ENCODE measurements at places on chromosomes 1 and 21.

DNA sequence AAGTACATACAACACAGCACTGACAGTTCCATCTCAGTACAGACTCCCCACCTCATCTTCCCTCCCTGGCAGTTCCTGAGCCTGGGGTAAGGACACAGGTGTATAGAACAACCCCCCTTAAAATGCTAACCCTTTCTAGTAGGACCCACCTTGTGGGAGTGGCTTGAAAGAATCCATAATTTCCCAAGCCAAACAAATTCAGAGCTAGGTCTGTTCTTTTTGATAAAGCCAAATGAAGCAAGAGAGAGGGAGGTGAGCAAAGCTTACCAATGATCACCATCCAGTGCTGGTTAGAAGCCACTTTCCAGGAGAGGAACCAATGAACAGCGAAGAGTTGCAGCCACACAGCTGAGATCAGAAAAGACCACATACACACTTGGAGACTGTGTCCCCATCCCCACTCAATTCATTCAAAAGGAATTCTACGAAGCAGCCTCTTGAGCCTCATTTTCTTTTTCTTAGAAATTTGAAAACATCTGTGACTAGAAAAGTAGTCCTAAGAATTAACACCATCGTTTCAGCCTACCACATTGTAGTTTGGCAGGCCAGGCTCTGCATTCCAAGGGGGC is 9.2 kb downstream of the UBE2Q1 start:
- no peak for DNase-seq

DNA sequence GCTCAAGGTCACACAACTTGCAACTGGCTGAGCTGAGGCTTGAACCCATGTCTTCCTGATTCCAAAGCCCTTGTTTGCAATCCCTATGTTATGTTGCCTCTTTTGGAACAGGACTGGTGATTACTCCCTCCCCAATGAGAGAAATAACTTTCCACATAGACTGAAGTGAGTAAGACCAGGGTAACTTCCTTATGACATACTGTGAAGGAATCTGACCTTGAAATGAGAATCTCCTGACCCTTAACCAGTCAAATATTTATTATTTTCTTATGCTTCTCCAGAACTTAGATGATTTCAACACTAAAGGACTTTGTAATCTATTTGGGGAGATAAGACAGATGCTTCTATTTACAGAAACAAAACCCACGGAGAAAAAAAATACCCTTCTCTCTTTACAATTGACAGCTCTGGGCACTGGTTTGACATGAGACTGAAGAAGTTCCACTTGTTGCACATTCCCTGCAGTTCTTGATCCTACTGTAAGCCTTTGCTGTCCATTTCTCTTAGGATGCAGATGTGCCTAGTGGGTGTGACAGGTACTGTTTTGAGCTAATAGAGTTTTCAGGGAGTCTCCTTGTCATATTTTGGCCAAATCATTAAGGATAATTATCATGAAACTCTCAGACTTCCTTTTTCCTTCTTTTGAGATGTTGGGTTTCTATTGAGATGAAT is 3.9 kb upstream of the RPTN start:
- DNase-seq: no peak

DNA sequence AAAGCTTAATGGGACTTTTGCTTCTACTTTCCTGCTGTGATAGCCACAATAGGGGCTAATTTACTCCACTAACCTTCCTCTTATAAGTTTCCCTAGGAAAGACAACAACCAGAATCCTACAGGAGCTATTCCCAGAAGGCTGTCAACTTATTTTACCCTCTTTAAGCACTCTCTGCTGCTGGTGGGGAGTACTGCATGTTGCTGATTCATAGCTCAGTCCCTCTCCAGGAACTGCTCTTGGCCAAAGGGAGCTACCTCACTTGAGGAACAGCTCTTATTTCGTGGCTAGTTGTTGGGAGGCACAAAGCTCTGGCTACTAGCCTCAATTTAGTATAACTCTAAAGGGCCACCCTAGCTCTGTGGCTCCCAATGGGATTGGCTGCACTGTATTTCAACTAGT is 37.2 kb downstream of the ADSS2 start:
- no peak for DNase-seq

- peak; percentile 36 for DNase-seq
Observed at GRCh38 chr21:35540950-35541638, 492.0 kb upstream of the RUNX1 start.

DNA sequence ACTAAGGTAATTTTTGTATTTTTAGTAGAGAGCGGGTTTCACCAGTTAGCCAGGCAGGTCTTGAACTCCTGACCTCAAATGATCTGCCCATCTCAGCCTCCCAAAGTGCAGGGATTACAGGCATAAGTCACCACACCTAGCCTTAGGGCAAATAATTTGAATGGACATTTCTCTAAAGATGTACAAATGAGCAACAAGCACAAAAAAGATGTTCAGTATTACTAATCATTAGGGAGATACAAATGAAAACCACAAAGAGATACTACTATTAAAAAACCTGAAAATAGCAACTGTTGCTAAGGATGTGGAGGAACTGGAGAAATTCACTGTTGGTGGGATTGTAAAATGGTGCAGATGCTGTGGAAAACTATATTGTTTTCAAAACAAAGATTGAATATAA is 79.1 kb downstream of the GABPA start:
- DNase-seq: peak; percentile 69

DNA sequence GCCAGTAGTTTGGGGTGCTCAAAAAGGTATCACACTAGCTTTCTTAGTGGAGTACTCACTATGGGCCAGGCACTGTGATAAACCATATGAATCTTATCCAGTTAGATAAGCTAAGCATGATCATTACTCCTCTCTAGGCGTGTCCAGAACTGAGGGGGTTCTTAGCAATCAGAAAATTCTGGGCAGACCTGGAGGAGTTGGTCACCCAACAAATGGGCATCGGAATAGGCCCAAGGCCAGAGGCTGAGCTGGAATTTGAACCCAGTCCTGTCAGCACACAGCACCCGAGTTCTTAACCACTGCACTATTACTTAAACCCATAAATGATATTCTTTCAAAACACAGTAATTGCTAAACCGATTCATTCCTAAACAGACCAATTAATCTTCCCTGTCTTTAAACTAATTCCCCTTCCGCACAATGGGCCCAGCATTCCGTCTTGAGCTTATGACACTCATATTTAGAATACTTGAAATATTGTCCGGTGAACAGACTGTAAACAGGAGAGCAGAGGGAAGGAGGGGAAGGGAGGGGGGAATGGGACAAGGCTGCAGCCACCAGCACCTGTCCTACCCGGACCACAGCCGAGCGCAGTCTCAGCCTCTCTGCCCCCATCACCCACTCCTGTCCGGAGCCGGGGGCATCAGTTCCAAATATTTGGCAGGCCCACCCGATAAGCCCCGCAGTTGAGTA is 113.0 kb upstream of the GADD45A start:
- DNase-seq: no peak

- no peak for DNase-seq
Observed at GRCh38 chr21:39098696-39099200, 84.5 kb downstream of the PSMG1 start.

DNA sequence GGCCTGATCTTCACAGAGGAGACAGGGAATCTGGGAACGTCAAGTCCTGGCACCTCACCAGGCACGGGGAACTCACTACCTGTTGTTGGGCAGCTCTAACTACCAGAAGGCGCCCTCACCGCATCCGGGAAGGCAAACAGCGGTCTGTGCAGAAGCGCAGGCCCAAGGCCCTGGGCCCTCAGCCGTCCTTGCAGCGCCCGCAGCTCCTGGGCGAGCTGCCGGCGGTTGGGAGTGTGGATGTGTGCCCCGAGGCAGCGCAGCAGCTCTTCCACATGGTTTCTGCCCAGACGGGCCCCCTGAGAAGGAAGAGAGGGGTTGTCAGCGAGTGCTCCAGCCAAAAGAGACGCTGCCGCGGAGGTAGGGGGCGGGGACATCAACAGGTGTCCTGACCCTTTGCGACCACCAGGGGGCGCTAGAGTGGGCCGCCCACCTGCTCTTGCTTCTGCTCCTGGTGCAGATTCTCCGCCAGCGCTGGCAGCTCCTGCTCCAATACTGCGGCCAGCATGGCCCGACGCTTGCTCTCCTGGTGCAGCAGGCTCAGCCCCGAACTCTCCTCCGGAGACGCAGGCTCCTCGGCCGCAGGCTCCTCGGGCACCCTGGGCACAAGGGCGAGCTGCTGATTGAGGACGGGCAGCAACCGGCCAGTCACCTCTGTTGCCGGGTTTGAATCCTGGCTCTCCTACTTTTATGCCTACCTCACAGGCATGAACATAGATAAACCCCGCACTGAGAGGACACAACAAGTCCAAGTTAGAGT is 9.3 kb downstream of the MAP3K6 start:
- DNase-seq: peak; percentile 16

DNA sequence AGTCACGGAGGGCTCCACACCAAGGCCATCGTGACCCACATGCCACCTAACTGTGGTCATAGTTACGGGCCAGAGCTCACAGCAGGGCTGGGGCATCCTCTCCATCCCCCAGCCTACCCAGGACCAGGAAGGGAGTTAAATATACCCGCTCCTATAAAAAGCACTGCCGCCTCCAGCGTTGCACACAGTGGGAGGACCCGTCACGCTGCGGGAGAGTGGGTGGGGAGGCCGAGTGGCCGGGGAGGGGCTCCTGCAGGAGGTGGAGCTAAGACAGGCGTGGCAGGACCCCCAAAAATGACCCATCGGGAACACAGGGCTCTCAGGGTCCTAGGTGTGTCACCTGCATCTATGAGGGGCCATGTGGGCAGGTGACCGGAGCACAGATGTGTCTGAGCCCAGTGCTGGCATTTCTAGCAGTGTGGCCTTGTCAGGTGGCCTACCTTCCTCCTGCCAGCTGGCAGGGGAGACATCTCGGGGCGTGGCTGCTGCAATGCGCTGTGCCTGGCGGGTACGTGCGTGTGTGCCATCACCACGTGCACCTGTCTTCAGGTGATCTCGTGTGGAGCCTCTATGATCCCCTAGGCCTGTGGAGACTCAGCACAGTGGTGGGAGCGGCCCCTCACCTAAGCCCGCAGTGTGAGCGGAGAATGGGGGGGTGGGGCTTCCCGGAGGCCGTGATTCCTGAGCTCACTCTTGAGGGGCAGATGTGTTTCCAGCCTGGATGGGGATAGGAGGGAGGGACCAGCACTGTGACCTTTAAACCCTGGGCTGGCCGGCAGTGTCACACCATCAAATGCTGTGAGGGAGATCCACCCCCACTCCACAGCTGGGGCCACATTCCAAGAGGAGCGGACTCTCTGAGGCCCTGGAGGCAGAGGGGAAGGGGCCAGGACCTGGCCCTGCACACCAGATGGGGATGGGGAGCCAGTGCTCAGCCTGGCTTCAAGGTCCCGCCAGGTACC is 17.7 kb downstream of the AGRN start:
- no peak for DNase-seq

DNA sequence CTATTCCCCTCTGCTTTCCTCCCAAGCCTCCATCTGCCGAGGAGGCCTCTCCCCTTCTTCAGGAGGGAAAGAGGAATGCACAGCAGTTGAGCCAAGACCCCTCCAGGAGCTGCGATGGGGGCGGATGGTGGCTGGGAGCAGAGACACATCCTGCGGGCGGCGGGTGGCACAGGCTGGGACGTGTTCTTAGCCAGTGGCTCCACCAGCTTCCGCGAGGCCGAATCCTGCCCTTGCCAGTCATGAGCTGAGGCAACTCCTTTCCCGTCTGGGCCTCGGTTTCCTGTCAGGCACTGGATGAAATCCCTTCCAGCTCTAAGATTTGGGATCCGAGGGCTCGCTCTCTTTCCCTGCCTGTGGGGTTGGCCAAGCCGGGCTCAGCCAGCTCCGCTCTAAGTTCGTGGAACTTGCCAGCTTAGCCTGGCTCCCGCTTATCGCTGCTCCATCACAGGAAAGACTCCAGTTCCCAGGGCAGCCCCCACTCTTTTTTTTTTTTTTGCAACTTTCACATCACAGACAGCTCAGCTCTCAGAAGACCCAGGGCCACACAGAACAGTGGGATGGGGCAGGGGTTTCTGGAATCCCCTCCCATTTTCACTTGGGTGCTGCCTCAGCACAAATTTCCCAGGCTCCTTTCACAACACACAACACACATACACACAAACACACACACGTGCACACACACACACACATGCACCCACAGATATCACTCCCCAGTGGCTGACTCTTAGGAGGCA is 506 bp downstream of the MYOM3 start:
- no peak for DNase-seq

- no peak for DNase-seq
Observed at GRCh38 chr1:193259636-193260035, 73.2 kb upstream of the B3GALT2 start.

GRCh38 chr1:114249691-114250090 is 96.0 kb upstream of the SYT6 start:
- DNase-seq: no peak

GRCh38 chr1:43621386-43621785 is 28.6 kb upstream of the KDM4A start:
- no peak for DNase-seq

GRCh38 chr21:42849759-42850412 is 29.5 kb downstream of the WDR4 start:
- no peak for DNase-seq

GRCh38 chr1:243474136-243474881 is 218.5 kb downstream of the SDCCAG8 start:
- DNase-seq: no peak

GRCh38 chr1:71657891-71658679 is 577.2 kb upstream of the ZRANB2 start:
- DNase-seq: no peak

DNA sequence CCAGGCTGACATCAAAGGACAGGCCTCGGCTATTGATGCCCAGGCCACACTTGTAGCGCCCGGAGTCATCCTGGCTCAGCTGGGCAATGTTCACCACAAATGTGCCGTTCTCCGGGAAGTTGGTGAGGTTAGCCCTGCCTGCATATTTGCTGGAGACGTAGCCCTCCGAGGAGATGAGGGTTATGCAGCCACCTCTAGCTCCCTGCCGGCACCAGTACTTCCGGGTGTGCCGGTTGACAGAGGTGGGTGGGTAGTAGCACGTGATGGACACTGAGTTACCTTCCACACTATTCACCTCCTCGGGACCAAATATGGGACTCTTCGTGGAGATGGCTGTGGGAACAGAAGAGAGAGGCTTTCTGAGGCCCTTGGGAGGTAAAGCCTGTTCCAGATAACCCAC is 7.1 kb downstream of the PIGR start:
- DNase-seq: no peak

- DNase-seq: no peak
Observed at GRCh38 chr1:217311766-217312165, 319.1 kb downstream of the GPATCH2 start.

GRCh38 chr21:42356650-42357049 is 5.9 kb upstream of the TFF2 start:
- no peak for DNase-seq

- no peak for DNase-seq
Observed at GRCh38 chr1:64928325-64928724, 38.0 kb downstream of the JAK1 start.

DNA sequence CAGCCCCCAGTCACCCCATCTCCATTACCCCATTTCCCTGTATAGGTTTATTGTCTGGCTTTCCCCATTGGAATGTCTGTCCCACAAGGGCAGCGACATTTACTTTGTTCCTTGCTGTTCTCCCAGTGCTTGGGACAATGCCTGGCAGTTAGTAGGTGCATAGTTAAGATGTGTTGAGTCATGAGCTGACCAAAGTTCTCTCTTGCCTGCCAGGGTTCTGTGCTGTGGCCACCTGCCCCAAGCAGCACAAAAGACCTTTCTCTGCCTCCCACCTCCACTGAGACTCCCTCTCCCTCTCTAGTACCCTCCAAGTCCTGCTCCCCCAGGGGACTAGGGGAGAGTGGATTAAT is 40.0 kb downstream of the TMCO4 start:
- no peak for DNase-seq

GRCh38 chr1:4787551-4787950 is 133.1 kb downstream of the AJAP1 start:
- DNase-seq: no peak
